ENCODE measurements at places on chromosomes 2 and 18.

- no peak for DNase-seq
Measured at GRCh38 chr2:158890296-158890905, 78.0 kb upstream of the TANC1 start.

DNA sequence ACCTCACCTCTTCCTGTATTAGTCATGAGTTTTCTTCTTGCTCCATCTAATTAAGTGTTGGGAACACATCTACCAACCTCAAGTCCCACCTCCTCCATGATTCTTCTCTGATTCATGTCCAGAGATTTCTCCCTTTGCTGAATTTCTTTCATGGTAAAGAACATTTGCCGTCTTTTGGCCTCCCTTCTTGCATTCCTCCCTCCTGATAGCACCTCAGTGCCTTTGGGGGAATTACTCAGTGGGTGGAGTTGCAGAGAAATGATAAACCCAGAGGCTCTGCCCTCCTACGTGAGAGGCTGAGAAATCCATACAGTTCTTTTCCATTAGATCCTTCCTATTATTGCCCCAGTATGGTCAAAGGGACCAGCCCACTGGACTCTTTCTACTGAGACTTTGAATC is 651.9 kb downstream of the SLC4A3 start:
- DNase-seq, result peak; percentile 94

DNA sequence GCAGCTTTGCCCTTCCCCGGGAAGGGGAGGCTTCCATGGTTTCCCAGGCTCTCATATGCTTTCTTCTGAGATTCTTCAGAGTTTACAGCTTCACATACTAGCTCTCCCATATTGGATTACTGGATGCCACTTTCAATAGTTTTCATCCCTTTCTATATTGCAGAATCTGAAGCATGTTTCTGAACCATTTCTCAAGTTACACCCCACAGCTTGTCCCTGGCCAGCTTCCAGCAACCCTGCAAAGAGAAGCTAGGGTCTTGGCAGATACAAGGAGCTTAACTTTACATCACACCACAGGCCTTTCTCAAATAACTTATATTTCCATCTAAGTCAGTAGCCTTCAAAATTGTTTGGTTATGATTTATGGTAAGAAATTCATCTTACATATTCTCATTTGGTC is 39.6 kb downstream of the LHCGR start:
- no peak for DNase-seq

GRCh38 chr18:13265911-13266217 is 47.3 kb downstream of the LDLRAD4 start:
- no peak for DNase-seq

Measured in fibroblast of the aortic adventitia (primary cell).